ENCODE measurements at places on chromosomes 13 and 19.

DNA sequence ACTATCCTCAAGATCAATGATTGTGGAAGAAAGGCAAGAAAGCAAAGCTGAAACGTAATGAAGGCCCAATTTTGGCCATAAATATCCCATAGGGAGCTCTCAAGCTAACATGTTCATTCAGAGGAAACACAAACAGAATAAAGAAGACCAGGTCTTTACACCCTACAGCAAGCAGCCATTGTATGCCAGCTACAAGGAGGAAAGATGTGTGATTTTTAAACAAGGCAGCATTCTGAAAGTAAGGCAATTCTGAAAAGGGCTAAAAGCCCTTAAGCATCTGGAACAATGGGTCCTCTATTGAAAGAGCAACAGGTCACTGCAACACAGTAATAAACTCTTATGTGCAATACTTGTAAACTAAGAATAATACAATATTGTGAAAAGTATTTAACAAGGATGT lies 1002.4 kb downstream of the SLITRK1 start:
- no peak overlapping the region for H3K27ac ChIP-seq
- H3K27me3 ChIP-seq: no peaks in the 10 kb centered on the region
- no peaks in the 10 kb centered on the region for H3K36me3 ChIP-seq
- no peak overlapping the region for H3K4me3 ChIP-seq

DNA sequence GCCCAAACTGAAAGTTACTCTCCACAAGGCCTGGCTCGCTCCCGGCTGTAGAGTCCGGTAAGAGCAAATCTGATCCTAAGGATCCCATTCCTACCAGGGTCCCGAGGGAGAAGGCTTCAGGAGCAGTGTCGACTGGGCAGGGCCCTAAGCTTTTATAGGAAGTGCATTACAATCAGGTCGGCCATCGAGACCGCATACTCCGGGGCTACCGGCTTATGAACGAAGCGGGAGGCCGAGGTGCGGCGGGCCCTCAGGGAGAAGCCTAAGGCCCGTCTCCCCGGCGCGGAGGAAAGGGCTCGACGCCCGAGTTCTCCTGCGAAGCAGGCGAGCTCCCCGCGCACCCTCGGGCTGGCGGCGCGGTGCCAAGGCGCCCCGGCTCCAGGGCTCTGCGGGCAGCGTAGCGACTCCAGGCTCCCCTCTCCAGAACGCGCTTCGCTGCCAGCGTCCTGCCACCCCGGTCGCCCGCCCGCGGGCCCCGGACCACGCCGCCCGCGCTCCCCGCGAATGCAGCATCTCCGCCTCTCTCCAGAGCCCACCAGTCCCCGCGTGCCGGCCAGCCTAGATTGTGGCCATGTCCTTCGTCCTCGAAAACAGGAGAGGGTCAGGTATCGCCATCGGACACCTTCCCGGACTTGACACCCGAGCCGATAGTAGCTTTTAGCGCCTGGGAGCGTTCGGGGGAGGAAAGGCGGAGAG lies 1.4 kb downstream of the EFNB2 start:
- H3K4me1 ChIP-seq: peaks cover 32% of the 10 kb centered on the region
- H3K27me3 ChIP-seq: peaks cover 12% of the 10 kb centered on the region
- H3K36me3 ChIP-seq: no peaks in the 10 kb centered on the region
- no peak overlapping the region for H3K27ac ChIP-seq
- peak; percentile 67 for DNase-seq
- peak overlapping the region; percentile 76 for H3K4me3 ChIP-seq

DNA sequence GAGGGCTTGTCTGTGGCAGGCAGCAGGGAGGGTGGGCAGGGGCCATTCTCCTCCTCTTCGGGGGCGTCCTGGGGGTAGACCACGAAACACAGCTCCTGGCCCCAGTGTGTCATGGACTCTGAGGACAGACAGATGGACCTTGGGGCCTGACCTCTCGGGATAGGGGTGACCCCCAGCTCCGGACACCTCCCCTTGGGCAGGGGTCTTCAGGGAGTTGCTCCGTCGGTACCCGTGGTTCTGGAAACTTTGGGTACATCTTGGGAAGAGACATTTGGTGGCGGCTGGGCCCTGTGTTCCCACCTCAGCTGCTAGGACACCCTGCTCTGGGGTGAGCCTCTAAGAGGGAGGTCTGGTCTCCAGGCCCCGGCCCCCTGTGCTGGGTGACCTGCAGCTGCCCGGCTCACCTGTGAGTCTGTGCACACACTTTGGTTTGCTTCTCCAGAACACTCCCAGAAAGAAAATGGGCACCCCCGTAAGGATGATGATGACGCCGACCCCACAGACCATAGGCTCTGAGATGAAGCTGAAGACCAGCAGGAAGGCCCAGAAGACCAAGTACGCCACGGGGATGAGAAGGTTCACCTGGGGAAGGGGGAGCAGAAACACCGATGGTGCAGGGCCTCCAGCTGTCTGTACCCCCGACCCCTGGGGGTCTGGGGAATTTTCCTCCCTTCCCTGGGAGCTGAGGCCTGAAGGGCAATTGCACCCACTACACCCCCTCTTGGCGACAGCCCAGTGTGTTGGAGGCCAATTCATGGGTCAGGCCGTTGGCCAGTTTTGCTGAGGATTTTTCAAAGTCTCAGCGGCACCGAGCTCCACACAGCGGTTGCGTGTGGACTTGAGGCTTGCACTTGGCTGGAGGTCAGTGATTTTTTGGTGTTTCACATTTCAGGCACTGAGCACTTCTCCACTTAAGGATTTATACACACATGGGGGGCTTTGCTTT lies 15.0 kb downstream of the LRP3 start:
- no peak overlapping the region for H3K4me3 ChIP-seq
- H3K36me3 ChIP-seq: no peaks in the 10 kb centered on the region

- no peak for DNase-seq
- H3K36me3 ChIP-seq: no peaks in the 10 kb centered on the region
- no peaks in the 10 kb centered on the region for H3K4me1 ChIP-seq
- no peak overlapping the region for H3K27ac ChIP-seq
Measured at GRCh38 chr13:37960427-37960826, 90.9 kb upstream of the TRPC4 start.

- no peak overlapping the region for H3K4me3 ChIP-seq
Measured at GRCh38 chr19:33187183-33187540, 7.0 kb upstream of the LRP3 start.

Data from SJSA1 (cell line).